Left cardiac atrium (tissue), 4 donors: ENCODE measurements at places on chromosomes 7 and 10.

- DNase-seq, result no peak
Observed at GRCh38 chr7:155477476-155477875, 19.5 kb downstream of the EN2 start.

DNA sequence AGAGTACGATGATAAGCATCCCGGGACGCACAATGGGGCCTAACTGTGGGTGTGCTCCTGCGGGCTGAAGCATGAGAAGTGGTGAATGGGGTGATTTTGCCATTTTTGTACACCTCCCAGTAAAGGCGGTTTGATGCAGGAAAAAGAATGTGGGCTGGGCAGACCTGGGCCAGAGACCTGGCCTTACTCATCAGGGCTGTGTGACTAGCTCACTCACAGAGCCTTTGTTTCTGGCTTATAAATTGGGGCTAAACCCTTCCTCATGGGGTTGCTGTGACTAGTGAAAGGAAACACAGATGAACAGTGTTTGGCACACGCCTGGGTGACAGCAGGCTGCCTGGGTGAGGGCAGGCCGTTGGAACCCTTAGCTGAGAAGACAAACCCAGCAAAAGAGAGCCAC lies 18.0 kb downstream of the RRP12 start:
- no peak for DNase-seq

GRCh38 chr10:71436268-71437125 lies 39.8 kb downstream of the CDH23 start:
- DNase-seq, result no peak

GRCh38 chr10:118141471-118141870 lies 94.7 kb upstream of the RAB11FIP2 start:
- no peak for DNase-seq

DNA sequence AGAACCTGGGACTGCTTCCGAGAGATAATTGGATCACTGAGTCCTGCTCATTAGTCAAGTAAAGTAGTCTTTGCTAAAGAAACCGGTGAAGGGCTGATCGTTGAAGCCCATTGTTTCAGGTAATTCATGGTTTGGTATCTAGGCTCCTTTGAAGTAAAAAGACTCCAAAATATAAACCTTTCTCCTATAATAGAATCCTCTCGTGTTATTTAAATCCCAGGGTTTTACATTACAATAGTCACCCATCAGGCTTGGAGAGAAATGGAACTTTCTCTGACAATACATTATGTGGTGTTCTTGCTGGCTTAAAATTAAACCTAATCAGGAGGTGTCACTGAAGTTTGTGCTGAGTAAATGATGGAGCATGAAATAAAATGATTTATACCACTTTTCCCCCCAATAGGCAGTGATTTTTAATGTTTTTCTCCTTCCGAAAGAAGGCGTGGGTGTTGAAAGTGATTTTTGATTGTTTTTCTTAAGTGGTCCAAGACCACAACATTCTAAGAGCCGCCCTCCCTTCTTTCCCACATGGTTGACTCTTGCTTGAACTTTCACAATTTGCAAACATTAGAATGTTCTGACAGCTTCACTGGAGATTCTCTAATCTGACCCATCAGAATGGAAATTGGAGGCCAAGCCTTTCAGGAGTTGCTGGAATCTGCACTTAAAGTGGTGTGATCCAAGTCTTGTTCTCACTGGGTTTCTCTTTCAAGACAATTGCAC lies 44.2 kb downstream of the LRMDA start:
- no peak for DNase-seq

- peak; percentile 78 for DNase-seq
Observed at GRCh38 chr7:74480861-74481417, 27.2 kb downstream of the GTF2IRD1 start.

GRCh38 chr10:113880236-113880635 lies 25.8 kb downstream of the NHLRC2 start:
- no peak for DNase-seq
